ENCODE measurements at places on chromosomes 7 and 10. TPM values are rescaled to one million over a fixed set of nuclear protein-coding genes. Genes with fewer than 3 reads are reported as not detected.
A peak's percentile ranks its signal among the peaks of the same experiment; 100 is the strongest.

PIP gene
- total RNA-seq: not detected

LRRC17 gene
- total RNA-seq: 22.3 TPM

ADARB2 gene
- 0.71 TPM for total RNA-seq

PNPLA8 gene
- 45.8 TPM for total RNA-seq

ASB10 gene
- not detected for total RNA-seq

EPO gene
- total RNA-seq: not detected

CALML3 gene
- total RNA-seq: not detected

MOGAT3 gene
- not detected for total RNA-seq

PDK4 gene
- total RNA-seq: 79.5 TPM

RBM20 gene
- 13.9 TPM for total RNA-seq

CLDN3 gene
- not detected for total RNA-seq

DRGX gene
- total RNA-seq: not detected

ABCB4 gene
- 8.7 TPM for total RNA-seq

SLC4A2 gene
- total RNA-seq: 119 TPM

GRCh38 chr10:128579280-128579865 is 453.1 kb upstream of the MKI67 start:
- no peak overlapping the region for H3K4me3 ChIP-seq
- H3K36me3 ChIP-seq: no peaks in the 10 kb centered on the region
- H3K4me1 ChIP-seq: no peaks in the 10 kb centered on the region
- no peak overlapping the region for H3K27ac ChIP-seq

DNA sequence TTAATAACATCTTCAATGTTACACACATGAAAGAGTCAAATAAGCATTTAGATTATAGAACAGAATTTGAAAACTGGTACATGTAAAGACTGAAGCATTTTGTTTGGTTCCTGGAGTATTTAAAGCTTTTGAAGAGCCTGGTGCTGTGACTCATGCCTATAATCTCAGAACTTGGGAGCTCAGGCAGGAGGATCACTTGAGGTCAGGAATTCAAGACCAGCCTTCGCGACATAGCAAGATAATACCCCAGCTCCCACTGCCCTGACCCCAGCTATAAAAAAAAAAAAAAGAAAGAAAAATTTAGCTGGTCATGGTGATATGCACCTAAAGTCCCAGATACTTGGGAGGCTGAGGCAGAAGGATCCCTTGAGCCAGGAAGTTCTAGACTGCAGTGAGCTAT is 87.8 kb downstream of the HDAC9 start:
- no peaks in the 10 kb centered on the region for H3K36me3 ChIP-seq
- peaks cover 32% of the 10 kb centered on the region for H3K4me1 ChIP-seq
- H3K27me3 ChIP-seq: no peaks in the 10 kb centered on the region
- H3K4me3 ChIP-seq: no peak overlapping the region
- DNase-seq: no peak

DNA sequence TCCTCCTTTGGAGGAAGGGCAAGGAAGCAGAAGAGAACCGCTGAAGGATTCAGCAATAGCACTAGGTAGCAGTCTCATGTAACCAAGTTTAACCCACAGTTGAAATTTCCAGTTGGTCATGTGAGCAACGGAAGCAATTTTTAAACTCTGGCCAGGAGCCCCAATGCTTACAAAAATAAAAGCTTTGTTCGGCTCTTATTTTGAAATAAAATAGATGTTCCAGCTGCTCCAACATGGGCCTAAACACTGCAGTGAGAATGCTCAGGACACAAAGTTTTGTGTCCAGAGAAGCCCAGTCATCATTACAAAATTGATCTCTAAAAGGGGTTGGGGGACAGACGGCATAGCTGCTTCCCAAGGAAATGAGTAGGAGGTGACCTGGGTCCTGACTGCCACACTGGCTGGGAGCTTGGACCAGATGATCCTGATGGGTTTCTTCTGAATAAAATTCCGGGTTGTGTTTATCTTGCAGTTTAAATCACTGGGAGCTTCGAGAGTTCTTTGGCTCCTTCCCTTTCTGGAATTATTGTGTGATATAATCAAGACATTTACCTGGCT is 452 bp upstream of the TMEM140 start:
- peak overlapping the region; percentile 75 for H3K4me3 ChIP-seq
- H3K27me3 ChIP-seq: no peaks in the 10 kb centered on the region
- H3K27ac ChIP-seq: peak overlapping the region; percentile 93
- no peak for DNase-seq
- H3K36me3 ChIP-seq: no peaks in the 10 kb centered on the region

DNA sequence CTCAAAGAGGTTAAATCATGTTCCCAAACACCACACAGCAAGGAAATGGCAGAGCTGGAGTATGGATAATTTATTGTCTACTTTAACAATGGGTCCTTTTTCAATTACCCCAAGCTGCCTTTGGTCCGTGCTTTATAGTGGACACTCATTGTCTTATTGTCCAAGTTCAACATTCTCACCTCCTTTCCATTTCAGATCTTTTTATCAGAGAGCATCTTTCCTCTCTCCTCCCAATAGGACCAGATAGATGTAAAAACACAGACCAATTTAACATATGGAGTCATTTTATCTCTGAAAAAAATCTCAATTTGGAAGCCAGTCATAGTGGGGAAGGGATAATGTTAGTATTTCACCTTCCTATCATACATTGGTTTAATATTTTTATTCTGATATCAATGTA is 83.5 kb upstream of the WAC start:
- no peak overlapping the region for H3K4me3 ChIP-seq
- no peaks in the 10 kb centered on the region for H3K36me3 ChIP-seq
- H3K4me1 ChIP-seq: no peaks in the 10 kb centered on the region

DNA sequence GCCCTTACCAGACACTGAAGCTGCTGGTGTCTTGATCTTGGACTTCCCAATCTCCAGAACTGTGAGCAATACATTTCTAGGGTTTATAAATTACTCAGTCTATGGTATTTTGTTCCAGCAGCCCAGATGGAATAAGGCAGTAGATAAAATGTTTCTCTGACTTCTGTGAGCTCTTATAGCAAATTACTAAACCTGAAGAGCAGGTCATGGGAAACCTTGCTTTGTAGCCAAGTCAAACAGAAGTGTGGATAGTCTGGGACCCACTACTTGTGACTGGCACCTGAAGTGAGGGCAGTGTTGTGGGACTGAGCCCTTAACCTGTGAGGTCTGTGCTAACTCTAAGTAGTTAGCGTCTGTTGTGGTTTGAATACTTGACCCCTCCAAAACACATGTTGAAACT is 4.6 kb upstream of the TBRG4 start:
- H3K36me3 ChIP-seq: no peaks in the 10 kb centered on the region
- H3K4me1 ChIP-seq: peaks cover 7% of the 10 kb centered on the region
- no peak overlapping the region for H3K4me3 ChIP-seq

DNA sequence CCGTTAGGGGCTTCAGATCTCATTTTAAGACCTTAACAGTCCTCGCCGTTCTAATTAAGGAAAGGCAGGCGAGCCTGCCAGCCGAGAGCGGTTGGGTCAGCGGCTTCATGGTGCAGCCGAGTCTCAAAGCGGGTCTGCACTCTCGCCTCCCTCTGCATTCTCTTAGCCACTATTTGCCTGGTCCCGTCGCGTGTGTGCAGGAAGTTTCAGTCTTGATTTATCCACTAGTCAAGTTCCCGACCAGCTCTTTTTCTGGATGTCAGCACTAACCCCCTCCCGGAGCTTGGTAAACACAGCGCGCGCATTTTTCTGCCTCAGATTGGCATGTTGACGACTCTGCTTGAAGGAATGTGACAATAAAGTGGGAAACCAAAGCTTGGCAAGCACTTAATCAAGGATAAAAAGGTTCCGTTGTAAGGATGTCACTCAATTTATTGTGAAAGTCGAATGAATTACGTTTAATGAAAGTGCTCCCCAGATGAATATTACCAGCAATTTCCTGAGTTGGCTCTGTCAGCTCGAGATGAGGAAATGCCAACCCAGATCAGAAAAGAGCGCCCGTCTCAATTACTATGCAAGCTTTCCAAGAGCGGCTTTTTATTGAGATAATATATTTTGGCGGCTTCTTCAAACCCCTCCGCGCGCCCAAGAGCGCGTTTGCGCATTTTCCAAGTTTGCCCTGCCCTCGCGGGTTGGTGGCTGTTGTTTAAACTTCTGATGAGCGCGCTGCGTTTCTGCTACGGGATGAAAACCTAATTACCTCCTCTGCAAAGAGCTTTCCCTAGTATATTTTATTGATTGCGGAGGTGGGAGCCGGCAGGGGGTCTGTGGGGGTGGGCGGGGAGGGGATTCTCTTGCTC is 7.9 kb downstream of the NXPH1 start:
- H3K27ac ChIP-seq: no peak overlapping the region
- H3K4me1 ChIP-seq: no peaks in the 10 kb centered on the region
- DNase-seq: no peak
- H3K36me3 ChIP-seq: no peaks in the 10 kb centered on the region
- no peak overlapping the region for H3K4me3 ChIP-seq
- H3K27me3 ChIP-seq: no peaks in the 10 kb centered on the region

- no peaks in the 10 kb centered on the region for H3K36me3 ChIP-seq
- H3K27me3 ChIP-seq: no peaks in the 10 kb centered on the region
- no peaks in the 10 kb centered on the region for H3K4me1 ChIP-seq
Measured at GRCh38 chr7:54885285-54885684, 126.3 kb upstream of the SEC61G start.

DNA sequence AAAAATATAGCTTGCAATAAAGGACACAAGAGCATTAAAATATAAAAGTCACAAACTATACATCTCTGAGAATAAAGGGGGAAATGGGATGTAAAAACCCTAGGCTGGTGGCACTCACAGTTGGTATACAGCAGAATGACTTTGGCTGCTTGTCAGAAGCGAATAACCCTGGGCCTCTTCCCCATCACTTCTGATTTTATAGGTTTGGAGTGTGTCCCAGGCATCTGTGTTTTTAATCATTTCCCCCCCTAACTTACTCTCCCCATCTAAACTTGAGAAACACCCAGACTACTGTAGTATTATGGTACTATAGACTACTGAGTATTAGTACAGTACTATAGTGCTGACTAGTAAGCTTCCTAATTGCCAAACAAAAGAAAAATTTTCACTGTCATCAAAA is 1.8 kb upstream of the RPA3 start:
- H3K27me3 ChIP-seq: no peaks in the 10 kb centered on the region
- no peaks in the 10 kb centered on the region for H3K36me3 ChIP-seq
- H3K4me1 ChIP-seq: no peaks in the 10 kb centered on the region
- H3K4me3 ChIP-seq: no peak overlapping the region
- no peak for DNase-seq

GRCh38 chr7:132609906-132610520 is 33.7 kb upstream of the PLXNA4 start:
- H3K4me1 ChIP-seq: peaks cover 2% of the 10 kb centered on the region
- H3K27ac ChIP-seq: no peak overlapping the region
- no peaks in the 10 kb centered on the region for H3K36me3 ChIP-seq
- DNase-seq: no peak

GRCh38 chr7:84123965-84124547 is 70.5 kb downstream of the SEMA3A start:
- DNase-seq: no peak
- no peak overlapping the region for H3K4me3 ChIP-seq
- H3K4me1 ChIP-seq: no peaks in the 10 kb centered on the region
- H3K36me3 ChIP-seq: no peaks in the 10 kb centered on the region
- no peaks in the 10 kb centered on the region for H3K27me3 ChIP-seq

DNA sequence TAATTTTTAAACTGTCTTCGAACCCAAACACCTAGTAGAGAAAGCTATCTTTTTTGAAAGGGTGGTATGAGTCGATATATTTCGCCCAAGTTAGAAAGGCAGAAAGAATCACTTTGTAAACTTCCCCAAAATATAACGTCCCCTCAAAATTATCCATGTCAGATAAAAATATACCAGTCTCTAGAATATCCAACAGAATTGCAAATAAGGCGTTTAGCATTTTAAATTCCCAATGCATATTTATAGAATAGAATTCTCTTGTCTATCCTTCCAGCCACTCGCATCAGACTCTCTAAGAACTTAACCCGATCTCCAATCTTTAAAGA is 2.1 kb downstream of the CTBP2 start:
- peaks cover 44% of the 10 kb centered on the region for H3K4me1 ChIP-seq
- H3K4me3 ChIP-seq: peak overlapping the region; percentile 93

DNA sequence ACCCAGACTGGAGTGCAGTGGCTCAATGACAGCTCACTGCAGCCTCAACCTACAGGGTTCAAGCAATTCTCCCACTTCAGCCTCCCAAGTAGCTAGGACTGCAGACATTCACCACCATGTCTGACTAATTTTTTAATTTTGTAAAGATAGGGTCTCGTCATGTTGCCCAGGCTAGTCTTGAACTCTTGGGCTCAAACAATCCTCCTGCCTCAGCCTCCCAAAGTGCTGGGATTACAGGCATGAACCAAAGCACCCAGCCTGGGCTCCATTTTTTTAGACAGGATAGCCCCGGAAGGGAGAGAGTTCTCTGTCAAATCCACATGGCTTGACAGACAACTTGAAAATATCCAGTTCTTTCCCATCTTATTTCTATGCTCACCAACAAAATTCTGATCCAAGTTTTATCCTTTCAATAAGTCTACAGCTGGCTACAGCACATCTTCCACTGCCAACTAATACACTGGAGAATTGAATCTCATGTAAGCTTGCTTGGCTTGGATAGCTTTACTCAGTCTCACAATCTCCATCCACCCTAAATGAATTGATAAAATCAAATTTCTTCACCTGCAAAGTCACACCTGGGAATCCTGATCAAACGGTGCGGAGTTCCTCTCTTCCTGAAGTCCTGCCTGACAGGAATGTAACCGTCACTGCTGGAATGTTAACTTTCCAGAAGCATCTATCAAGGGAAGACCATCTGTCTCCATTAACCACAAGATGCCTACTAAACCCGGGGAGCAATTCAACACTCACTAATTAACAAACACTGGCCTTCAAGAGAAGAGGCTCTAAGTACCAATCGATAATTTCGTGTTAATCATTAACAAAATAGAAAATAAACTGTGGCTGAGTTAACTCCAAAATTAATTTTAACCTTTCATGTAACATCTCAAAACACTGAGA is 239.7 kb upstream of the MKLN1 start:
- no peak overlapping the region for H3K27ac ChIP-seq
- no peaks in the 10 kb centered on the region for H3K27me3 ChIP-seq
- no peak for DNase-seq
- no peak overlapping the region for H3K4me3 ChIP-seq
- H3K4me1 ChIP-seq: peaks cover 29% of the 10 kb centered on the region

DNA sequence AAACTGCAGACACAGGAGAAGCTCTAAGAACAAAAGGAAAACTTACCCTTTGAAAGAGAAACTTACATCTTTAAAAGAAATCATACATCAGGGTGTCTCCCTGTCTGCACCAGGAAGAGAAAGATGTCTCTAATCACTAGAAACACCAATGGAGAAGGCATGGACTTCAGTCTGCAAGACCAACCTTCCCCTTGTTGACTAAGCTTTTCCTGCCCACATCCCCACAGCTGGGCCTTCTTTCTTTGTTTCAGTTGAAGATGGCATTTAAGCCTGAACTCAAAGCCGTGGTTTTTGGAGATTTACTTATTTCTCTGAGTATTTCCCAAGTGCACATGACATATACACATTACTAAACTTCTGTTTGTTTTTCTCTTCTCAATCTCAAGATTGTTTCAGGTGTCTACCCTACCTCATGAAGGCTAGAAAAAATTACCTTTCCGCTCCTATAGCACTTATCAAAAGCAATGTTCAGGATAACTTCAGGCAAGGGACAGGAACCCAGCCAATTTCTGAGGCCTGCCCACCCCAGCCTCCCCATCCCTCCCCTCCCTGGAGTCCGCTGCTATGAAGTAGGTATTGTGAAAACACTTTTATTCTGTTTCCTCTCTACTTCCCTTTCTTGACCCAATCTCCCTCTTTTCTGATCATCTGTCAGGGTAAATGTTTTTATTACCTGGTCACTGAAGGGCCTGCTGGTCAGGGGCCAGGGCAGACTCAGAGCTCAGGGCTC is 2.8 kb upstream of the SLC29A3 start:
- peaks cover 4% of the 10 kb centered on the region for H3K4me1 ChIP-seq
- H3K36me3 ChIP-seq: no peaks in the 10 kb centered on the region
- DNase-seq: no peak
- H3K4me3 ChIP-seq: no peak overlapping the region
- H3K27me3 ChIP-seq: no peaks in the 10 kb centered on the region
- H3K27ac ChIP-seq: no peak overlapping the region
